GM04504 (cell line): ENCODE measurements at places on chromosomes 6 and 20.

DNA sequence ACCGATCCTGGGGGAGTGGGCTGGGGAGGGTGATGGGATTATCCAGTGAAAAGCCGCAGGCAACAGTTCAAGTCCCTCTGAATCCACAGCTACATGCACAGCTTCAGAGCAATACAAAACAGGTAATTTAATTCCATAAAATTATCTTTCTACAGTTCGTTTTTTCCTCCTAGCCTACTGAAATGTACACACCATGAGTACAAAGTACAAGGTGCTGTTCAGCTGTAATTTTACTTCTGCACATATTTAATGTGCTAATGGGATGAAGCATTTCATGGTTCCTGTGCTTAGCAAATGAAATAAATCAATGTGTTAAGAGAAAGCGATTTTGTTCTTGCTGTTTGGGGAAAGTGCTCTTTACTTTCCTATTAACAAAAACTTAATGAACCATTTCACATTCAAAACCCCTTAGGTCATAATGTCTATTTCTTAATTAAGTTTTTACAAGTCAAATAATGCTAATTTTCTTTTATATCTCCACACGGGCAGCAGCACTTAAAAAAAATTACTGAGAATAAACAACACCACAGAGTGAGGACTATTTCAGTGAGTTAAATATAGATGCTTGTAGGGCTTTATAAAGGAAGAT, 71.8 kb downstream of the INSM1 start:
- DNase-seq, result no peak

GRCh38 chr6:121660277-121660676, 224.8 kb downstream of the GJA1 start:
- DNase-seq, result no peak

GRCh38 chr6:131768964-131769363, 38.9 kb upstream of the ENPP1 start:
- no peak for DNase-seq

- DNase-seq, result no peak
Observed at GRCh38 chr20:24746351-24746685, 202.8 kb upstream of the CST7 start.

DNA sequence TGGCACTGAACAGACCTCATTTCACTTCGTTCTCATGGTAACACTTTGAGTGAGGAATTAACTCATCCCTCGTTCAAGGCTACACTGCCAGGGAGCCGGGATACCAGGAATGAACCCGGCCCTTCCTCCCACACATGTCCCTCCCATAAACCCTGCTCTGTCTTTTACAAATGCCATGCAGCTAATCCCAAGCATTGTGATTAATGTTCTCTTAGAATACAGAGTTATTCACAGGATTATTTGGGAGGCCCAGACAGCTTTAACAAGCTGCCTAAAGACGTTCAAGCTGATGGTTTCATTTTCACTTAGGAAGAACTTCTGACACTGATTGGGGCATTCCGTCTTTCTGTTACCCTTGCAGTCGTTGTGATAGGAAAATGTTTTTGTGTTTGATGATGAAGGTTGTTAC, 42.5 kb upstream of the CD83 start:
- DNase-seq, result no peak

DNA sequence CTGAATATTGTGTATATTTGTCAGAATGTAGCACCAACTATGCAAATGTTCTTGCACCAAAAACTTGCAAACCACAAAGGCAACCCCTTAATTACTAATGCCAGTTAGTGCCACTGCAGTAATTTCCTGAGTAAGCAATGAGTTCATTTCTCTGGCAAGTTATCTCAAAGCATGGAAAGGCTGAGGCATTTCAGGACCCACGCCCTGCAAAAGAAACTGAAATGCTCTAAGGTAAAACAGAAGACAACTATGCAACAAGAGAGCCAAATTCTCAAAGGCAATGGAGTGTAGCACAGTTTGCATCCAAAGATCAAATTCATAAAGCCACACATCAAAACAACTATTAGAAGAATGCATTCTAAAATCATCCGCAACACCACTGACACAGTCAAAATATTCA, 994.4 kb downstream of the EYS start:
- DNase-seq, result no peak

GRCh38 chr6:131125431-131125830, 9.8 kb upstream of the AKAP7 start:
- no peak for DNase-seq

GRCh38 chr6:122361314-122361979, 38.0 kb upstream of the HSF2 start:
- DNase-seq, result no peak

DNA sequence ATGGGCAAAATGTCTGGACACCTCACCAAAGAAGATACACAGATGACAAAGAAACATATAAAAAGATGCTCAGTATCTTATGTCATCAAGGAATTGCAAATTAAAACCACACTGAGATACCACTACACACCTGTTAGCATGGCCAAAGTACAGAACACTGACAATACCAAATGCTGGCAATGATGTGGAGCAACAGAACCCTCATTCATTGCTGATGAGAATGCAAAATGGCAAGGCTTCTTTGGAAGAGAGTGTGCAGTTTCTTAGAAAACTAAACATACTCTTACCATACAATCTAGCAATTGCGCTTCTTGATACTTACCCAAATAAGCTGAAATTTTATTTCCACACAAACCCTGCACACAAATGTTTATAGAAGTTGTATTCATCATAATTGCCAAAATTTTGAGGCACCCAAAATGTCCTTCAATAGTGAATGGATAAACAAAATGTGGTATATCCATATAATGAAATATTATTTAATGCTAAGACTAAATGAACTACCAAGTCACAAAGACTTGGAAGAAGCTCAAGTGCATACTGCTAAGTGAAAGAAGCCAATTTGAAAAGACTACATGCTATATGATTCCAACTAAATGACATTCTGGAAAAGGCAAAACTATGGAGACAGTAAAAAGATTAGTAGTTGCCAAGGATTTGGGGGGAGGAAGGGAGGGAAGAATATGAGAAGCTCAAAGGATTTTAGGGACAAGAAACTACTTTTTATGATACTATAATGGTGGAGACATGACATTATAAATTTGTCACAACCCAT, 50.7 kb downstream of the TNFAIP3 start:
- DNase-seq, result no peak

DNA sequence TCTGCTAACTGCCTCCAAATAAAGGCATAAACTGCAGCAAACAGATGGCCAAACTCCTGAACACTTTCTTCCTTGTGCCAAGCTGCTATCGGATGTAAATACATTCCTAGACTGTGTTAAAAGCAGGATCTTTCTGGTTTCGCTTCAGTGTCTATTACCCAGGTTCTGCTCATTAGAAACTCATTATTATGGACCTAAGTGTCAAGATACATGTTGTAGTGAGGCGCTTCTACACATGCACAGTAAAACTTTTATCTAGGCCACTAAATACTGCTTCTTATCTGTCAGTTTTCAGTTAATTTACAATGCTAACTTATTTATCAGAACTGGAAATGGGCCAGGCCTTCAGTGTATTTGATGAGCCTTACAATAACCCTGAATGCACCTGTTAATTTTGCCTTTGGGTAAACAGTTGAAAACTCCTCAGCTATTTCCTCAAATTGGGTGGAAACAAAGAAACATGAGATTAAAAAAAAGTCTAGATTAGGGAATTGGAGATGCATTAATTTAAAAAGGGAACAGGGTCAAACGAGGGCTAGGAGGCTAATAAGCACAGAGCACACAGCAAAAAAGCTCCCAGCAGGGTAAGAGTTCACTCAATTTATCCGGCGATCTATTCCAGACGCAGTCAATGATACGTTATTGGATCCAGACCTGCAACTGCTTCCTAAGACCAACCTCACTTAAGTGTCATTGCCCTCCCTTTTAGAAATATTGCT, 240.6 kb downstream of the FOXC1 start:
- DNase-seq, result no peak

DNA sequence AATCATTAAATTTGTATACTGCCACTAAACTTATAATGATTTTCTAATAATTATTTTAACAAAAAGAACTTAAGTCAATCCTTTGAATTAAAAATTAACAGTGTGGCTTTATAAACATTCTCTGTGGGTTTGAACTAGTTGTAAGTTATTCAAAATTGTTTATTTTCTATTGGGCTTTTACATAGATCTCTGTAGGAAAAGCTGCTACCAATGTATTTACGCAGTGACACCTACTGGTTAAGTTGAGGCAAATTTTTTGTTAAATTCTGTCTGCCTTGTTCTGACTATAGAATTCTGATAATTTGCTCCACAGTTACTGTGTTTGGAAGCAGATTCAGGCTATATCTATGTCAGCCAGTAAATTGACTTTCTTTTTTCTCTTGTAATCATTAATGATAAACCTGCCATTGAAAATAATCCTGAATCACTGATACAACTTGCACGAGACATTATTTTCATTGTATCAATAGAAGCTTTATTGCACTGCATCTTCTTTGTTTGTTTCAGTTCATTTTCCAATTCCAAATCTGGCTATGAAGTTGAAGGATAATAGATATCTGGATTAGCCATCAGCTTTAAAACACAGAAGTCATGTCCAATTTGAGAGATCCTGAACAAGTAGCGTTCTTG, 66.0 kb upstream of the UTRN start:
- DNase-seq, result peak; percentile 23

DNA sequence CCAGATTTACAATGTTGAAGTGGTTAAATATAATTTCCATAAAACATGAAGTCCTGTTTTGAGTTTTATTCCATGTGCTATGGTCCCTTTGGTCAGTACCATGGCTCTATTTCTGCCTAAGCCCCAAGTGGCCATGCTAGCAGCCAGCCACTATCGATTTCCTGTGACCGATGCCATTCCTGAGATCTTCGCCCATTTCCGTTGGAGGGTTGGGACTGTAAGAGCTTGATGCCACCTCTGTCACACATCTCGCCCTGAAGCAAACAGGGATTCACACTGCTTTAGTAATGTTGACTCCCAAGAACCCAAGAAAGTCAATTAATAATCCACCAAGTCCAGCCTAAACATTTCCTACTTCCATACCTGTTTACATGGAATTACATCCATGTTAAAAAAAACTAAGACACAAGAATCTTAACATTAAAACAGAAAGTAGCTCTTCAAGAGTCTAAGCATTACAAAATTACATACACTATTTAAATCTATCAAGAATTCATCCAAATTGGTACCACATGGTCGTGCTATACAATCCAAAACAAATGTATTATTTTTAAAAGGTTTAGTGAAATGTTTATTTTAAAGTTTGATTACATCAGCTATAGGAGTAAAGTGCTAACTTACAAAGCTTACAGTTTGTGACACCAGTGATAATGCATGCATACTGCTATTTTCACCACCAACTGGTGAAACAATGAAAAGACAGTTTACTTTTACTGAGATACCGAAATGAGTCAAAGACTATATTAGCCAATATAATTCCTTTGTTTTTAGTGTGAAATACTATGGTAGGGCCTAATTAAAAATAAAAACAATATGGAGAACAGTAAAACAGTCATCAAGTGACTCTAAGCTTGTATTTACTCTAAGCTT, 2.5 kb downstream of the RBM39 start:
- DNase-seq, result no peak

- no peak for DNase-seq
Observed at GRCh38 chr20:59138114-59138748, 25.4 kb upstream of the ZNF831 start.

DNA sequence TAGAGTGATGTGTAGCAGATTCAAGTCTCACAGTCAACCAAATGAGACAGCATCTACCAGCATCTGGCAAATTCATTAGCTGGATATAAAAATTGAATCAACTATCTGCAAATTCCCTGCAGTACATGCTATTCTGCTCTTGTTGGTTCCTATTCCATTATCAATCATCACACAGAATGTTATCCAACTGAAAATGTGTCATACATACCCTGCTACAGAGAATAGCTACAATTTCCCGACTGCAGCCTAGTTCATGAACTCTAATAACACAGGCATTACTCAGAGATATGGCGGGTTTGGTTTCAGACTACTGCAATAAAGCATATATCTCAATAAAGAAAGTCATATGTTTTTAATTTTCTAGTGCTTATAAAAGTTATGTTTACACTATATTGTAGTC, 78.4 kb downstream of the AHI1 start:
- DNase-seq, result peak; percentile 45

DNA sequence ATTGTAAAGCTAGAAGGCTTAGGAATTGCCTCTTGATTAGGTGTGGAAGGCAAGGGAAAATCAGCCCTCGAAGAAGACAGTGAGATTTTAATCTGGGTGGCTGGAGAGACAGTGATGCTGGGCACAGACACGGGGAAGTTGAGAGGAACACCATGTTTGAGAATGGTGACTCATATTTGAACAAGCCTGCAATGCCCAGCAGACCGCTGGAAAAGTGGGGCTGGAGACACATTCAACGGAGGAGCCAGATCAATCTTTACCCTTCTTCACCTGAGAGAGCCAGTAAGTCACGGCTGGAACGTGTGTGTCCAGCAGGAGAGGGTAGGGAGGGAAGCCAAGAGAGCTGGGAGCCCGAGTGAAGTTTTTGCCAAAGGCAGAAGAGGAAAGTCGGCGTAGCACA, 3.7 kb upstream of the ESR1 start:
- no peak for DNase-seq

- DNase-seq, result no peak
Observed at GRCh38 chr6:7419065-7419464, 29.5 kb downstream of the RIOK1 start.

DNA sequence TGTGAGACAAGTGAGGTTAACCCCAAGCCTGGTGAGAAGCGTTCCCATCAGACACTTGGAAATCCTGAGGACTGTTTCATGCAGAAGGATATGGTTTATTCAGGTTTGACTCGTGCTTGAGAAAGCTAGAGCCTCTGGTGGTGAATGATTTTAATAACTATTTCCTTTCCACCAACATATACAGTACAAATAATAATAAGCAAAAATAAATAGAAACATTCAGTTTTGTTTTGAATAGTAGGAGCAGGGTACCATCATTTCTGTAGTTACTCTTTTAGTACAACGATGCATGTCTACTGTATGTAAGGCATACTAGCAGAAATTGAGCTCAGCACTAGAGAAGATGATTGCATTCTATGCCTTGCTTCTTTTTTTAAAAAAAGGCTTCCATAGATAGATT, 33.5 kb downstream of the PLG start:
- DNase-seq, result no peak

DNA sequence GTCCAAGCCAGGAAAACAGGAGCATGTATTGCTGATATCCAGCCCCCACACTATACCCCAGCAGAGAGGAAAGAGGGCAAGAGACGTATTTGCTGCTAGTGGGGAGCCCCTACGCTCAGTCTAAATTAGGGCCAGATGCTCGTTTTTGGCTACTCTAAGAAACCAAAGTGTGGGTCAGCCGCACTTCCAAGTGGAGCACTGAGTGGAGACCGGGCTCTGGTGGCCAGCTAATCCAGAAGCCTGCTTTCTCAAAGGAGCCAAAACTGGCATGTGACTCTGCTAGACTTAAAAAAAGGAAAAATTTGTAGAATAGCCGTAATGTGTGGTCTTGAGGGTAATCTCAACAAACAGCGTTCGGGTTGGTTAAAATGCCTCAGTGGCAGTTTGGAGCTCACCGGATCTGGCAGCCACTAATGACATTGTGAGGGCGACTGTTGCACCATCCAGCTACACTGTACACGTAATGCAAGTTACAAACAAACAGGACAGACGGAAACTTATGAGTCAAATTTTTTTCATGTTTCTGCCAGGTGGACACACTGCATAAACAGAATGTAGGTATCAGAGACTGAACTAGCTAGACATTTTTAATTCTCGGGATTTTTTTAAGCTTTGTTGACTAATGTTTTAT, 230.9 kb downstream of the FOXC1 start:
- no peak for DNase-seq
